Astrocyte of the spinal cord (primary cell): ENCODE measurements at places on chromosomes 1 and 21.

GRCh38 chr1:116786049-116786448, 31.8 kb downstream of the CD2 start:
- DNase-seq, result no peak

DNA sequence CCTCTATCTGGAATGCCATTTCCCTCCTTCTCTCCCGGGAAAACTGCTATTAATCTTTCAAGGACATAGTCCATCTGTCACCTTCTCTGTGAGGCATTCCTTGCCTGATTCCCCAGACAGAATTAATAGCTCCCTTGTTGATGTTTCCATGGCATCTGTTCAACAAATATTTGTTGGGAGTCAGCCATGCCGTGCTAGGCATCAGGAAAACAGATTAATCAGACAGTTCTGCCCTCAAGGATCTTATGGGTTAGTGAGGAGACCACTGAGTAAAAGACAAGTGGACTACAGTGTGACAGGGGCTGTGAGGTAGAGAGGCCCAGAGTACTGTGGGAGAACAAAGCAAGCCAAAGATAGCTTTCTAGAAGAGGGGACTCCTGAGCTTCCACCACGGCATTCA, 11.4 kb upstream of the MAGOH start:
- DNase-seq, result no peak

DNA sequence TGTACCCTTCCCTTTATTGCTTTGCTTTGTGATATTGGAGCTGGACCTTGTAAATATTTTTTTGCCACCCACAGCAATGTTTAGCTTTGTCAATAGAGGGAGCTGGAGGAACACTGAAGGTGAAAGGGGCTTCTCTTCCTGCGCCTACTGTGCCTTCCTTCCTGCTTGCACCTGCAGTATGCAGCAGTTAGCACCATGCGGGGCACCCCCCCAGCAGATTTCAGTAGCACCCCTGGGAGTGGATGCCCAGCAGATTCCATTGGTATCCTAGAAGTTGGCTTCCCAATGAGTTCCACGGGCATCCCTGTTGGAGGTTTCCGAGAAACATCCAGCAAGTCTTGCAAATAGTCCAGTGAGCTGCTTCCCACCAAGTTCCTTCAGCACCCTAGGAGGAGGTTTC, 25.6 kb downstream of the S100A10 start:
- DNase-seq, result peak; percentile 55

DNA sequence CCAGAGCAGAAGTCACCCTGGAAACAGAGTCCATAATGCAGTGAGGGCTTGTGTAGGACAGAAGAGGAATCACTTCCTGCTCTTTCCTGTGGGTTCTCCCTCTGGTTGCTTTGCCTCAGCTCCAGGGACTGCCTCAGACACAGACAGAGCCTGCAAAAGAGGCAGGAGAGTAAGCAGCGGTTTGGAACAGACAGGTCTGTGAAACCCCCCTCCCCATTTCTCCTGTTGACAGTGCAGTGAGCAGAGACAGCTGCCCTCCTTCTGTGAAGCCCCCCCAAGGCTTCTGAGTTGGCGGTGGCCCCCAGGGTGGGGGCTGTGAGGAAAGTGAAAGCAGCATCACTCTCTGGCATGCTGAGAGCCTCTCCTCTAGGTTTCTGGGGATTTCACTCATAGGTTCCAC, 53.0 kb downstream of the MAB21L3 start:
- DNase-seq, result no peak

GRCh38 chr1:74811436-74812179, 78.7 kb downstream of the TYW3 start:
- no peak for DNase-seq

GRCh38 chr1:192445241-192445640, 128.4 kb downstream of the RGS21 start:
- DNase-seq, result no peak

DNA sequence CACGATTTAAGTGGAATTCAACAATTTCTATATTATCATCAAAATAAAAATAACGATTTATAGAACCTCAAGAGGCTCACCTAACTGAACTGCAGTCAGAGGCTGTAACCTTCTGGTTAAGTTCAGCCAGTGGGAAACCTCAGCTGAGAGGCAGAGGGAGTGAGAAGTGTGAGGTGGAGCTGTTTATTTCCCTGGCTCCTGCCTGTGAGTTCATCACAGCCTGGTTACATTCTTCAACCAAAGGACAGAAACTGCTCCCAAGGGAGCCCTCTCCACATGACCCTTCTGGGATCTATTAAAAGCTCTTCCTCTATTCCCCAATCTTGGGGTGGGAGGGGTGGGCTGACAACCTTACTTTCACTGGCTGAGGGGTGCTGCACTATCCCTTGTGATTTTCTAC, 22.2 kb downstream of the DYNLT5 start:
- no peak for DNase-seq

DNA sequence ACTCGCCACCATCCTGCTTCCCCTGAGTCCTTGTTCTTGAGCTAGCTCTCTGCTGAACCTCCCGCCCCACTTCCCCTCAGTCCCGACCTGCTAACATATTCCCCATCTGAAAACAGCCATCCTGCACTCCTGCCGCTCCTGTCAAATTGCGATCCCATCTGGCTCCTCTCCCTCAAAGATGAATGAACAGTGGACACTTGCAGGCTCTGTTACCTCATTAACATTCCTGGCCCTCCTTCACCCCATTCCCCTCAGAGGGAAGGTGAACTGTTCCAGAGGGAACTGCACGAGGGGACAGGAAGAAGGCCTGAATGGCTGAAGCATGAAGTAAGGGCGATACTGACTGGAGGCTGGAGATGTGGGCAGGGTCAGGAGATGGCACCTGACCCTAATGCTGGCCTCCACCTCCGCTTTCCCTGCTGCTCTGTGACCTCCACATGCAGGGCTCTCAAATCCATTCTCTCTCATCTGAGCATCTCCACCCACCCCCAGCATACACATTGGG, 7.4 kb upstream of the CELSR2 start:
- DNase-seq, result no peak

DNA sequence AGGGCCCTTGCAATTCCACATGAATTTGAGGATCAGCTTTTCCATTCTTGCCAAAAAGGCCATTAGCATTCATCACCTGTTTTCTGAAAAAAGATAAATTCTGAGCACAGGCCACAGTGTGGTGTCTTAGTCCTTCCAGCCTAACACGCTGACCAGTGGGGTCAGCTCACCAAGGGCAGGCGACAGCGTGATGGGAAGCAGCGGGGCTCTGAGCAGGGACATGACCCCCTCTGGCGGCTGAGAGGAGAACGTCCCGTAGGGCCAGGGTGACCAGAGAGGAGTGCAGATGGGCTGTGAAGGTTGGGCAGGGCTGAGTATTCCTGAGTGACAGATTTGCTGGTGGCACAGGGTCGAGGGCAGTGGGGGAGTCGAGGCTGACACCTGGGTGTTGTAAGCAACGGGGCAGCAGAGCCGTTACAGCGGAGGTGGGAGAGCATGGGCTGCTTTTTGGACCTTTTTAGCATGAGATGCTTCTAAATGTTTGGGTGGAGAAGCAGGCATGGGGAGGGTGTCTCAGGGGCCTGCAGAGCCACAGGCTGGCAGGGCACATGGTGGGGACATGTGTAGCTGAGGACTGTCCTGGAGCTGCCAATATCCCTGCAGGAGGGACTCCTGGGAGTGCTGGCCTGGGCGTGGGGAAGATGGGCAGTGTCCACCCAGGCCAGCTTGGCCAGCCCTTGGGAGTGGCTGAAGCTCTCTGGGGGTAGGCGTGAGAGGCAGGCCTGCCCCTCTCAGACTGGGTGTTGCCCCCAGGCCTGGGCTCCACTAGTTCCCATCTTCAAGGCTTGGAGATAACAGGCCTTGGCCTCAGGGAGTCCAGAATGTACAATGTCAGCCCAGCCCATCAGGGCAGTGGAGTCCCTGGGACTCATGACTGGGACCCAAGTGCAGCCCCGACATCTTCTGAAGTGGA, 8.6 kb upstream of the CALML6 start:
- peak; percentile 70 for DNase-seq

DNA sequence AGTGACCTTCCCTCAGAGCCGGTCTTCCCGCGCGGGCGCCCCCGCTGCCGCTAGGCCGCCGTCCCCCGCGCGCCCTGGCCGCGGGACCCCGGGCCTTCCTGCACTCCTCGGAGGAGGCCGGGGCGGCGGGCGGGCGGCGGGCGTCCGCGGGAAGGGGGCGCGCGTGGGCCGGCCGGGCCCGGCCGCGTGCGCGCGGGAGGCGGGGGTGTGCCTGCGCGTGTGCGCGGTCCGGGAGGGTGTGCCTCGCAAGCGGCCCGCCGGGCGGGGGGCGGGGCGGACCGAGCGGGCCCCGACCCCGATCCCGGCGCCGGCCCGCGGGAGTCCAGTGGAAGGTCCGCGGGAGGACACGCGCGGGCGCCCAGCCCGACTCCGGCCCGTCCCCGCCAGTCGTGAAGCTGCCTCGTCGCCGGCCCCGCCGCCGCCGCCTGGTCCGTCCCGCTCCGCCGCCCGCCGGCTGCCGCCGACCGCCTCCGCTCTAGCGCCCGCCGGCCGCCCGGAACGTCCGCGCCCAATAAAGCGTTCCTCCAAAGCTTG, 438 bp downstream of the MRPS6 start:
- DNase-seq, result no peak

DNA sequence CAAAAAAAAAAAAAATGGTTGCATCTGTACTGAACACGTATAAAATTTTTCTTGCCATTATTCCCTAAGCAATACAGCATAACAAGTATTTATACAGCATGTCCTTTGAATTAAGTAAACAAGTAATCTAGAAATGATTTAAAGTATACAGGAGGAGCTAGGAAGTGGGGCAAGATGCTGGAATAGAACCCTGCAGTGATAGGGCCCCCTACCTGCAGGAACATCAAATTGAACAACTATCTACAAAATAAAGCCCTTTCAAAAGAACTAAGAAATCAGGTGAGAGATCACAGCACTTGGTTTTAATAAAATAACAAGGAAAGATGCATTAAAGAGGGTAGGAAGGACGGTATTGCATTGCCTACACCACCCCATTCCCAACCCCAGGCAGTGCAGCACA, 10.9 kb downstream of the TSHB start:
- DNase-seq, result no peak

- no peak for DNase-seq
Observed at GRCh38 chr1:24463776-24464735, 38.6 kb upstream of the RCAN3 start.

GRCh38 chr1:101290119-101290921, 53.5 kb downstream of the S1PR1 start:
- DNase-seq, result peak; percentile 7

DNA sequence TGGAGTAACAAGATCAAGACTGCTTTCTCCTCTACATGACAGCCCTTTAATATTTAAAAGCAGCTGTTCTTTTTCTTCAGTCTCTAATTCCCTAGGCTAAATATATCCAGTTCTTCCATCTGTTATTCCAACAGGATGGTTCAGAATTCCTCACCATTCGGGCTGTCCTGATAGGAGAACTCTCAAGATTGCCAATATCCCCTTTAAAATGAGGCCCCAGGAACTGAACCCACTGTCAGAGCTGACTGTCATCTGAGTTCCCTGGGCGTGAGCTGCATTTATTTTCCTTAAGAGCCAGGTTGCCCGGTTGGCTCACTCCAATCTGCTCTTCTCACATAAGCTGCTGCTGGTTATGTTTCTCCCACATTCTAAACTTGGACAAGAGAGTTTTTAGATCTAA, 177.6 kb downstream of the MIS18A start:
- DNase-seq, result no peak

DNA sequence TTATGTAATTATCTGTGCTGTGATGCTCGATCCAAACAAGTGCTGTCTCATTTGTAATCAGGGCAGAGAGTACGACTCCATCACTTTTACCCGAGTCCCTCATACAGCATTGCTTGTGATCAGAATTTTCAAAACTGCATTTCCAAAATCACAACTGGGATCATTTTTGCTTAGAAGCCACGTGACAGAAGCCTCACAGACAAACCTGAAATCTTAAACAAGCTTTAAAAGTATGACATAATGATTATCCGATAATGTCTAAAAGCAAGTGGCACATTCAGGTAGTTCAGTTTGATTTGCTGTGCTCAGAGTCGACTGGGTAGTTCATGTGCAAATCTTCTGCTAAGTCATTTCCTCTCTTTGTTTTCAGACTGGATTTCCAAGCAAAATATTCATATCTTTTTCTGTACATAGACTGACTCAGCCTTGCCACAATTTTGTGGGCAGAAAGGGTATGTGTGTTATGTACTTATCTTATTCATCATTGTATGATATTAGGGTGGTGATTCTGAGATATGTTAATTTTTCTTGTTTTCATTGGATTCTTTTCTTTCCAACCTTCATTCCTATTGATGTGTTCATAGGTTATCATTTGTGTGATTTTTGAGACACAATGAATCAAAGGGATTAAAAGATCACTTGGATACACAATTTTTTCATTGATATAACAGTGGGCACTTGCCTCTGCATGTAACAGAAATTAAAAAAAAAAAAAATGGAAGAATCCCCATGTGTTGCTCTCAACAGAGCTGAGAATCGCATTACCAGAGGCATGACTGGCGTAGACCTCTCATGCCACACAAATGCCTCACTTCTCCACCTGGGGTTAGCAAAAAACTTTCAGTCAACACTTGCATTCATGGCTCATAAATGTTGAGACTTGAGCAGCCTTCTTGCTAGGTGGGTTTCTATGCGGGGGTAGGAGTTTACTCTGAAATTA, 355.7 kb downstream of the LTN1 start:
- peak; percentile 90 for DNase-seq

- DNase-seq, result no peak
Observed at GRCh38 chr1:173356191-173356762, 120.9 kb upstream of the PRDX6 start.

GRCh38 chr1:65992831-65993271, 200.2 kb downstream of the PDE4B start:
- no peak for DNase-seq

GRCh38 chr1:30095051-30095450, 628.3 kb downstream of the MATN1 start:
- no peak for DNase-seq

DNA sequence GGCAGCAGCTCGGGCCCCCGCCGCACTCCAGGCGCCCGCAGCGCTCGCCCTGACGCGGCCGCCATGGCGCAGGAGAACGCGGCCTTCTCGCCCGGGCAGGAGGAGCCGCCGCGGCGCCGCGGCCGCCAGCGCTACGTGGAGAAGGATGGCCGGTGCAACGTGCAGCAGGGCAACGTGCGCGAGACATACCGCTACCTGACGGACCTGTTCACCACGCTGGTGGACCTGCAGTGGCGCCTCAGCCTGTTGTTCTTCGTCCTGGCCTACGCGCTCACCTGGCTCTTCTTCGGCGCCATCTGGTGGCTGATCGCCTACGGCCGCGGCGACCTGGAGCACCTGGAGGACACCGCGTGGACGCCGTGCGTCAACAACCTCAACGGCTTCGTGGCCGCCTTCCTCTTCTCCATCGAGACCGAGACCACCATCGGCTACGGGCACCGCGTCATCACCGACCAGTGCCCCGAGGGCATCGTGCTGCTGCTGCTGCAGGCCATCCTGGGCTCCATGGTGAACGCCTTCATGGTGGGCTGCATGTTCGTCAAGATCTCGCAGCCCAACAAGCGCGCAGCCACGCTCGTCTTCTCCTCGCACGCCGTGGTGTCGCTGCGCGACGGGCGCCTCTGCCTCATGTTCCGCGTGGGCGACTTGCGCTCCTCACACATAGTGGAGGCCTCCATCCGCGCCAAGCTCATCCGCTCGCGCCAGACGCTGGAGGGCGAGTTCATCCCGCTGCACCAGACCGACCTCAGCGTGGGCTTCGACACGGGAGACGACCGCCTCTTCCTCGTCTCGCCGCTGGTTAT, 2.8 kb downstream of the KCNJ9 start:
- no peak for DNase-seq
